Ecto neural progenitor cell (in vitro differentiated cells): ENCODE measurements at places on chromosomes 2 and 18.

GRCh38 chr2:9617749-9618148, 13.0 kb downstream of the YWHAQ start:
- no peak for DNase-seq

GRCh38 chr2:227504700-227505099, 32.7 kb downstream of the AGFG1 start:
- no peak for DNase-seq

GRCh38 chr18:13131283-13131682, 87.3 kb upstream of the LDLRAD4 start:
- DNase-seq = no peak

- no peak for DNase-seq
Measured at GRCh38 chr2:236049981-236050380, 118.2 kb downstream of the GBX2 start.

DNA sequence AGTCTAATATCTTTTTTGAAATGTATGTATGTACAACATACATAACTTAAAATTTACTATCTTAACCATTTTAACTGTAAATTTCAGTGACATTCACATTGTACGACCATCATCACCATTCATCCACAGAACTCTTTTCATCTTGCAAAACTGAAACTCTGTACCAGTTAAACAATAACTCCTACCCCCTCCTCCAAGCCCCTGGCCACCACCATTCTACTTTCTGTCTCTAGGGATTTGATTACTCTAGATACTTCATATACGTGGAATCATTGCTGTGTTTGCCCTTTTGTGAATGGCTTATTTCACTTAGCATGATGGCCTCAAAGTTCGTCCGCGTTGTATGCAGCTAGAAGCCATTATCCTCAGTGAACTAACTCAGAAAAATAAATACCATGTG, 217.0 kb downstream of the METTL4 start:
- DNase-seq = no peak

GRCh38 chr18:79884294-79884962, 67.0 kb downstream of the SLC66A2 start:
- no peak for DNase-seq

GRCh38 chr2:55743583-55743982, 49.9 kb upstream of the PNPT1 start:
- DNase-seq = no peak

- no peak for DNase-seq
Measured at GRCh38 chr2:80499095-80499494, 194.5 kb upstream of the LRRTM1 start.

DNA sequence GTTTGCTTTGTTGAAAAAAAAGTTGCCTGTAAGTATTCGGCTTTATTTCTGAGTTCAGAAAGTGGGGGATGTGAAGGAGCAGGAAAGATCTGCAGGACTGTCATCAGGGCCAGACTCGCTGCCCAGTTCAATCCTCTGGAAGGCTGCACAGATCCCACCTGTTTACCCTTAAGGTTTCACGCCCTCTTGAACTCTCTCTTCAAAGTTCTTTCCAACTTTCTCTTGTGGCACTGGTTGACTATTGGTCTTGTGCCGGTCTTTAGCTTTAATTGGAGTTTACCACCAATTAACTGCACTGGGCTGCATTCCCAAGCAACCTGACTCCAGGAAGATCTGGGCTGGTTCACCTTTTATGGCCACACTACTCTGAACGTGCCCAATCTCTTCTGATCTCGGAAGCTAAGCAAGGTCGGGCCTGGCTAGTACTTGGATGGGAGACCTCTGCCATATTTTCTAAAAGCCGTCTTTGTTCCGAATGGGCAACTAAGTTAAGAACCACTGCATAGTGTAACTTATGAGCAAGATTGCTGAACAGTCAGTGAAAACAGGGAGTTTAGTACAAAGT, 495.0 kb downstream of the DPP10 start:
- no peak for DNase-seq

DNA sequence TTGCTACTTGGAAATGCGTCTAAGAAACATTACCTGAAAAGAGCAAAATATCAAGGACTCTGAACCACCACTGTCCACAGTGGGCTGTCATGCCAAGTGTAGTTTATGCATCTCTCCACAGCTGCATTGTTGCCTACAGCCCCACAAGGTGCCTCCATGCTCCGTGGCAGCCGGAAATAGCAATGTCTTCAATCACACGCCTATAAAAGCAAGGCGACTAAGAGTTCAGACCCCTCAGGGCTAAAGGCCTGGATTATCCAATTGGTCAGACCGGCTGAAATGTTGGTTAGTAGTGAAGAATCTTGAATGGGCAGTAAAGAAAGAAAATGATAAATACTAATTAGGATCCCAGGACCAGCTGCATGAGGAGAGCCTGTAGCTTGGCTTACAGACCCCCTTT, 114.0 kb upstream of the SLC35G4 start:
- no peak for DNase-seq

DNA sequence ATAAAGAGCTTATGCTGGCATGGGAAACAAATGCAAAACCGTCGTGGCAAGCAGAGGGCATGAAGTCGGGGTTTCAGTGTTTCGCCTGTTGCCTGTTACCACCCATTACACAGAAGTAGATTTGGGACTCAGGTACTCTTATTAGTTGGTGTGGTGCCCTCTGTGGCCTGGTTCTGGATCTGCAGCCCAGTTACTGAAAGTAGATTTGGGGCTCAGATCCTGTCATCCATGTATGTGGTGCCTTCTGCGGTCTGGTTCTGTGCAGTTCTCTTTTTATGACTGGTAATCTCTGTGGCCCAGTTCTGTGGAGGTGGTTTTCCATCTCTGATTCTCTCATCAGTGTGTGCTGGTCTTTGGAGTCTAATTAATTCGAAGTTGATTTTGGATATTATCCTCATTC, 45.2 kb downstream of the ADNP2 start:
- no peak for DNase-seq
